HepG2 (cell line): ENCODE measurements at places on chromosomes 2 and 18.
A peak's percentile ranks its signal among the peaks of the same experiment; 100 is the strongest.

GRCh38 chr2:232321817-232322559, 56.6 kb upstream of the ALPP start:
- no peak for DNase-seq

- peak; percentile 30 for DNase-seq
Observed at GRCh38 chr18:22983175-22983574, 50.0 kb downstream of the RBBP8 start.

- DNase-seq: peak; percentile 55
Observed at GRCh38 chr18:27967913-27968824, 208.8 kb downstream of the CDH2 start.

GRCh38 chr18:78979056-78979729, 425 bp upstream of the SALL3 start:
- no peak for DNase-seq

GRCh38 chr2:223649554-223650533, 47.7 kb upstream of the SCG2 start:
- no peak for DNase-seq

GRCh38 chr18:48787203-48788151, 163.3 kb downstream of the SMAD7 start:
- no peak for DNase-seq

DNA sequence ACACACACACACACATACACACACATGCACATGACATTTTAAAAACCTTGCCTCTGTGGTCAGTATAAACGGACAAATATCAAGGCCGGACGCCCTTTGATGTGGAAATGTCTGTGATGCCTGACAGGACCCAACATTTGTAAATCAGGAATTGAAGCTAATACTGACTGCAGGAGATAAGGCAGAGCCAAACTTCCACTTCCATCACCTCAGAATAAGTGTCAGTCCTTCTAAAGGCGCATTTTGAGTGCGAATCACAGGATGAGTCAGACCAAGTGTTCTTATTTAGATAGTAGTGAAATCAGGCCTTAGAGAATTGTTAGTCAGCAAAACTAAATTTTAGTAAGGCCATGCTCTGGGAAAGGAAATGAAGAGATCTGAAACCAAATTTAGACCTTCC, 211.7 kb upstream of the LRATD1 start:
- no peak for DNase-seq

DNA sequence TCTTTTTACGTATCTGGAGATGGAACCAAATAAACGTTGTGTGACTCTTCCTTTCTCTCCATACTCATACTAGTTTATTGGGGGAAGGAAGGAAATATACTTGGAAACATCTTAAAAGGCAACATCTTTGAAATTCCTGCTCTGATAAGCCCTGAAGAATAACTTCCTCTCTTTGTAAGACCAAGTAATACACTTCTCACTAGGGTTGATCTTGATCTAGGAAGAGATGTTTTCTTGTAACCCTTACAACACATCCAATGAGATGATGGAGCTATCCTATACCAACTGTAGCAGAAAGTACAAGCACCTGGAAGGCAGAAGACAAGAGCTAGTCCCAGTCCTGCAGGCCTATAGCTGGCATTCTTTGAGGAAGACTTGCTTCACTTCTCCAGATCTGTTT, 2.0 kb downstream of the ANKRD44 start:
- DNase-seq: no peak

- no peak for DNase-seq
Observed at GRCh38 chr2:239499726-239500573, 99.1 kb upstream of the HDAC4 start.

- peak; percentile 78 for DNase-seq
Observed at GRCh38 chr2:68121873-68122679, 35.6 kb upstream of the PNO1 start.

DNA sequence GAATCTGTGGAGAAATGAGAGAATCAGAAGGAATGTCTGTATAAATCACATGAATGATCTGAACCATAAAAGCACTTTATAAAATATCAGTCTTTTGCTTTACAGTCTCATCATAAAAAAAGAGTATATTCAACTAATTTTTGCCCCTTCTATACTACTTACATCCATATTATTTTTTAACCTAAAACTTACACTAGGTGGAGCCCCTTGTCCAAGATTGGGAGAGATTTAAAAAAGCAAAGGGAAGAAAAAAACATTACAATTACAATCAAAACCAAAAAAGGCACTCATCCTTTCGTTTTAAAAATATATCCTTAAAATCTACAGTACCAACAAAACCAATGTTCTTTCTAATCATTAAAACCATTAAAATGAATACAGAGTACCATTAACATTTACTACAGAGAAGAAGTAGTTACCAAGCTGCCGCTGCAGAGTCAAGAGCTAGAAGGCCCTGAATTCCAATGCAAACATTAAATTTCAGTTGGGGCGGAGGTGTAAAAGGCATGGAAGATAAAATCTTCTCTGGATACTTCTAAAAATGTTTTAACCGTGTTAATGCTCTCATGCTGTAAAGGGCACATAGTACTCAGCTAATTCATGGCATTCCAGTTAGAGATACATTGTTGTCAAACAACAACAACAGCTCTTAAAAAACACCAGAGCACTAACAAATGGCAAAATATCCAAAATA, 56.7 kb upstream of the EPB41L3 start:
- peak; percentile 16 for DNase-seq

DNA sequence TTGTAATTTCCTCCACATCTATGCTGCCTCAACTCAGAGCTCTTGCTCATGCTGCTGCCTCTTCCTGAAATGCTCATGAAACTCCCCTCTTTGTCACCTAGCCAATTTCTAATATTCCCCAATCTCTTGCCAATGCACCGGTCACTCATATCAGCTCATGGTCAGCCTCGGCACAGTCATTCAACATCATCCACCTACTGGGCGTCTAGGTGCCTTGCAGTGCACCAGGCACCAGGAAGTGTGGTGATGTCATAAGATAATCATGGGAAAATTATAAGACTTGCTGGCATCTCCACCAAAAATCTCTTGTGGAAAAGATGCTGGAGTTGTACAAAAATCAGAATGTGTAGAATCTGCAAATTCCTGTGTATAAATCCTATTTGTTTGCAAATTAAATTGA, 52.6 kb upstream of the RAB27B start:
- DNase-seq: no peak

DNA sequence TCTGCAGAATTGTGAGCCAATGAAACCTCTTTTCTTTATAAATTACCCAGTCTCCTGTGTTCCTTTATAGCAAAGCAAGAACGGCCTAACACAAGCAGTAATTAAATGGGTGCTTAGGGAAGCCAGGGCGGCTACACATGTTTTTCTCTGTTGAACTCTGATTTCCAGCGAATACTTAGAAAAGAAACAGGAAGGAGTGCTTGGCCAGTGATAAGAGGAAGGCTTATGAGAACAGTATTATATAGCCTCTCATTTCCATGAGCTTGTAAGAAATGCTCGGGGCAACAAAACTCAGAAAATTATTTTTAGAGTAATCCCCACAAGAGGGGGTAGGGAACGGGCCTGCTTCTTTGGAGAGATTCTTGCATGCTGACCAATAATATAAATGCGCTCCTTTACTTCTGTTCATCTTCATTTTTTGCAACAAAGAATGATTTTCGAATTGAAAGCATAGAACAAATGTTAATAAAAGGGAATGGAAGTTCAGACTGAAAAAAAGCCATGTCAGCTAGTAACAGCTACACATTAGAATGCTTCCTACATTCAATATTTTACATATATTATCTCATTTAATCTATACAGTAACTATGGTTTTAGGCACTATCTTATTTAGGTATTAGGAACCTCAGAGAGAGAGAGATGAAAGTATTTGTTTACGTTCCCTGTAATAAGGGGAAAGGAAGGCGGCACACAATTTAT, 49.7 kb upstream of the CCDC85A start:
- DNase-seq: no peak

DNA sequence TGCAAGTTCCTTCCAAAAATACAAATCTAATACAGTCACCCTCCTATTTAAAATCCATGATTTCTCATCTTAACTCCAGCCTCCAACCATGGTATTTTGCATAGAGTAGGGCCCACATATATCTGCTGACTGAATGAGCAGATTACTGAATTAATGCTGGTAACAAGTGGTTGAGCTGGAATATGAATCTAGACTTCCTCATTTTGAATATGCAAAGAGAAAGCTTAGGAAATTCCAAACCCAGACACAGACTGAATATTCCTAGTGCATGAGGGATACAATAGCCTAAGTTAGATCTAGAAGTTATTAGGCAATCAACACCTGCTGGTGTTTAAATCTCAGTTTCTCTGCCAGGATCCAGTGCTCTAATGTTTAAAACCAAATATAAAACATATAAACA, 215.1 kb upstream of the CYP26B1 start:
- no peak for DNase-seq

DNA sequence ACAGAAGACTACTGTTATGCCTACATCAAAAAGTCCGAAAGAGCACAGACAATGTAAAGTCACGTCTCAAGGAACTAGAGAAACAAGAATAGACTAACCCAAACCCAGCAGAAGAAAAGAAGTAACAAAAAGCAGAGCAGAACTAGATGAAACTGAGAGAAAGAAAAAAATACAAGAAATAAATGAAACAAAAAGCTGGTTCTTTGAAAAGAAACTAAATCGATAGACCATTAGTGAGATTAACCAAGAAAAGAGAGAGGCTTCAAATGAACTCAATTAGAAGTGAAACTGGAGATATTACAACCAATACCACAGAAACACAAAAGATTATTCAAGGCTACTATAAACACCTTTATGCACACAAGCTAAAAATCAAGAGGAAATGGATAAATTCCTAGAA, 271.8 kb downstream of the MBD2 start:
- DNase-seq: no peak

GRCh38 chr2:168427451-168427850, 28.6 kb upstream of the CERS6 start:
- no peak for DNase-seq

- DNase-seq: peak; percentile 32
Observed at GRCh38 chr2:190277234-190278112, 42.2 kb downstream of the HIBCH start.

GRCh38 chr2:217335341-217335966, 475.6 kb upstream of the TNP1 start:
- peak; percentile 60 for DNase-seq

DNA sequence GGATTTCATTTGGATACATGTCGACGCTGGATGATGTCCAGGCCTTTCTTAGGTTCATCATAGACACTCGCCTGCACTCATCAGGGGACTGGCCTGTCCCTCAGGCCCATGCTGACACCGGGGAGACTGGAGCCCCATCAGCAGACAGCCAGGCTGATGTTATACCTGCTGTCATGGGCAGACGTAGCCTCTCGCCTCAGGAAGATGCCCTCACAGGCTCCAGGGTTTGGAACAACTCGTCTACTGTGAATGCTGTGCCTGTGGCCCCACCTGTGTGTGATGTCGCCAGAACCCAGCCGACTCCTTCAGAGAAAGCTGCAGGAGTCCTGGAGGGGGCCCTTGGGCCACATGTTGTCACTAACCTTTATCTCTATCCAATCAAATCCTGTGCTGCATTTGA, 28.3 kb downstream of the MOCOS start:
- DNase-seq: no peak

GRCh38 chr2:240705204-240705791, 13.6 kb downstream of the AQP12A start:
- DNase-seq: no peak

- DNase-seq: no peak
Observed at GRCh38 chr2:867296-867695, 83.4 kb upstream of the SNTG2 start.

DNA sequence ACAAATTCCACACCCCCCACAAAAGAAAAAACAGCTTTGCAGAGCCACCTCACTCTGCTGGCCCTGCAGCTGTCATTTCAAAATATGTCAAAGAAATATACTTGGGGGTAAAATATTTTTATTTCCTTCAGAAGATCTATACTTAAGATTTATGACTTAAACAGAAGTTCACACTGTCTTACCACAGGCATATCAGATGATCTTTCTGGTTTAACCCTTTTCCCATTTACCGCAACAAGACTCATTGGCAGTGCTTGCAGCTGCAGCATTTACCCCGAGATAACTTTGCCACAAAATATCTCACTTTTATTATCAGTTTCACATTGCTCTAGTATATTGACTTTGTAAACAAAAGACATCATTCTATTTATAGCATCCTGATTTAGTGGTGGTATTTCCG, 21.6 kb upstream of the SLC35G4 start:
- no peak for DNase-seq

GRCh38 chr2:46955764-46956163, 40.2 kb upstream of the MCFD2 start:
- no peak for DNase-seq

DNA sequence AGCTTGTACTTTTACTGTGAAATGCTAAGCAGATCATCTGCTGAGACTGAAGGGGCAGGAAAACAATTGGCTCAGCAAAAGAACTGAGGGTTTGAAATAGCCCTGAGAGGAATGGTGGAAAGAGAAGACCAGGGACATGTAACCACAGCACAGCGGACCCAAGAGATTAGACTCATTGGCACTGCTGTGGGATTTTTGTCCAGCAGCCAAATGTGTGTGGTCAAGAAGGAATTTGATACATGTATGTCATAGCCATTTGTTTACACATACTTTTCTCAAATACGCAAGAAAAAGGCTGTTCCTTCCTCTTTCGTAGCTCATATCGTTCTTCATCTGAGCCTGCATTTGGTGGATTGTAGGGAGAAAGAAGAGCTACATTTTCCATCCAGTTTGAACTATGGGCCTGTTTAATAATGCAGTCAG, 73.8 kb downstream of the TRABD2A start:
- no peak for DNase-seq

GRCh38 chr18:11468617-11469016, 140.8 kb upstream of the SLC35G4 start:
- no peak for DNase-seq

- no peak for DNase-seq
Observed at GRCh38 chr2:171347591-171348032, 86.2 kb downstream of the METTL8 start.

DNA sequence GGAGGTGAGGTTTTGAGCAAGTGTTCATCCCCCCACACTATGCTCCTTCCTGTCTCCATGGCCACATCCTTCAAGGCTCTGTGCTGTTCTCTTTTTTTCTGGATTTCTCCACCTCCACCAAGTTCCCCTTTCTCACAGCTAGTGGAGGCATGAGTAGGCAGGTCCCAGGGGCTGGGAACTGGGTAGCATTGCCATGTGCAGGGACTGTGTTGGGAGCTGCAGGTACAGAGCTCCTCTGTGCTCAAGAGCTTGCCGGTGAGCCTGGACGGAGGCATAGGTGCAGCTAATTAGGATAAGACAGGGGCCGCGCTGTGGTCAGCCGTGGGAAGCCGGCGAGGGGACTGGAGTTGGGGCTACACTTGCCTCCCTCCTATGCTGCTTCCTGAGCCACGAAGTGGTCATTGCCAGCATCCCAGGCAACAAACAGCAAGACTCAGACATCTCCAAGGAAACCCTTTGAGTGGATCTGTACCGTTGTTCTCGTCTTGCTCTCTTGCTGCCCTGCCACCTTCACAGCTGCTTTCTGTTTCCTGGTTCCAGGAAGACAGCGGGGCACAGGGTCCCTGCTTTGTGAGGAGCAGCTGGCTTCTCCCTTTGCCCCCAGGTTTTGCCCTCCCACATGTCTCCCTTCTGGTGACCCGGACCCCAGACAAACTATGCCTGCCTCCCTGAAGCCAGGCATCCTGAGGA, 36.9 kb downstream of the ATOH8 start:
- no peak for DNase-seq
